ENCODE measurements at places on chromosomes 2 and 18.

DNA sequence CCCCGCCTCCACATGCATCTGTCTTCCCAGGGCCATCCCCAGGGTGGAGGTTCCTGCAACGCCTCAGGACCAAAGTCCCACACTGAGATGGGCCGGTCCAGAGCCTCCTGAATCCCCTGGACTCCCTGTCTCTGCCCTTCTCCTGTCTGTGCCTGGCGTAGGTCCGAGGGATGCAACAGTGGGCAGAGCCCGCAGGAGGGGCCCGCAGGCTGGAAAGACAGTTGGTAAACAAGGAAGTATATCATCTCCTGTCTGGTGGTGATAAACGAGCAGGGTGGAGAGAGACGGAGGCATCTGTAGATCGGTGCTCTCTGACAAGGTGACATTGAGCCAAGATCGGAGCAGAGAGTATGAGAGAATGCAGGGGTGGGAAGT, 72.6 kb upstream of the RAB6C start:
- DNase-seq: no peak

- DNase-seq: no peak
Observed at GRCh38 chr2:68828887-68829708, 42.1 kb downstream of the BMP10 start.

DNA sequence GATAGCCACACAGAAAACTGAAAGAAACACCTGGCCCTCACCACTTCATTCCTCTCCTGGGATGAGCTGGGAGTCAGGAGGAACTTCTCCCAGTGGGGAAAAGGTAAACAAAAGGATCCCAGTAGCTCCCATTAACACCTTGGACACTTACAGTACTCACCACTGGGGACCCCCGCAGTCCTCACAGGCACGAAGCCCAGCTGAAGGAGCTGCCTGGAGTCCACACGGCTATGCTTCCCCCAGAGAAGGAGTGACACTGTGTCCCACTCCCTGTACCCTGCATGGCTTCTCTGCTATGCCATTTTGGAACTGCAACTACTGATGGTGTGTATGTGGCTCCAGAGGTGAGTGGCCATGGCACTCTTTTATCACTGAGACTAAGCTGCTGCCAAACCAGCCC, 1565.1 kb downstream of the LRP1B start:
- DNase-seq: no peak

GRCh38 chr2:153077311-153077710, 358.9 kb downstream of the ARL6IP6 start:
- no peak for DNase-seq

GRCh38 chr2:111657351-111657975, 226.5 kb downstream of the ANAPC1 start:
- no peak for DNase-seq

DNA sequence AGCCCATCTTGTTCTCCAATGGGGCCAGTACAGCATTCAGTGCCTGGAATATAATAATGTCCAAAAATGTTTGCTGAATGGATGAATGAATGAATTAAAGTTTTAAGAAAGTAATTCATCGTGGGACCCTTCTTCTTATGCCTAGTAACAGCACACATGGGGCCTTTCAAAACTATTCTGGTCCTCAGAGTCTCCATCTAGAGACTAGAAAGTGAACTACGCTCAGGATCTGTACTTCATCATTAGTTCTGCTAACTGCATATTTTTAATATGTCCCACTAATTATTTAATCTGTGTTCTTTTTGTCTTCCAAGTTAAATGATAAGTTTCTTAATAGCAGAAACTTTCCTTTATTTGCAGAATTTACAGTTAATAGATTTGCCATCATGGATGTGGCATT, 172.5 kb downstream of the SMAD2 start:
- DNase-seq: no peak

DNA sequence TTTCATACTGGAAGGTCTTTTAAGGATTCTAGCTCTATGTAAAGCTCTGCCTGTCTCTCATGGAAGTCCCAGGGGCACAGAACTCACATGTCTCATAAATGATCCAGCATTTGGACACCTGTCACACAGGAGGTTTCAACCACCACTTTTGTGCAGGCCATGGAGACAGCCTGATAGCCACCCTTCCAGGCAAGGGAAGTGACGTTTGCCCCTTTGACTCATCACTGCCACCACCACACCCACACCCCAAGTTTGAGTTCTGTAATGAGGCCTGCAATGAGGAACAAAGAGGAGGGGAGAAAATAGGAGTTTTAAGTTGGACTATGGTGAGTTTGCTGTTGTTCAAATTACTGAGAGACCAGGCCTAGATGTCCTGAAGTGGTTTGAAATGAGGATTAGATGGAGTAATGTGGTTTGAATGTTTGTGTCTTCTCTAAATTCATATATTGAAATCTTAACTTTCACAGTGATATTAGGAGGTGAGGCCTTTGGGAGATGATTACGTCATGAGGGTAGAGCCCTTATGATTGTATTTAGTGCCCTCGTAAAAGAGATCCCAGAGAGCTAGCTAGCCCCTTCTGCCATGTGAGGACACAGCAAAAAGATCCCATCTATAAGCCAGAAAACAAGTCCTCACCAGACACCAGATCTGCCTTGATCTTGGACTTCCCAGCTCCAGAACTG, 175.3 kb upstream of the EPHA4 start:
- DNase-seq: no peak

- DNase-seq: no peak
Observed at GRCh38 chr2:128026448-128027277, 1.2 kb downstream of the SAP130 start.

DNA sequence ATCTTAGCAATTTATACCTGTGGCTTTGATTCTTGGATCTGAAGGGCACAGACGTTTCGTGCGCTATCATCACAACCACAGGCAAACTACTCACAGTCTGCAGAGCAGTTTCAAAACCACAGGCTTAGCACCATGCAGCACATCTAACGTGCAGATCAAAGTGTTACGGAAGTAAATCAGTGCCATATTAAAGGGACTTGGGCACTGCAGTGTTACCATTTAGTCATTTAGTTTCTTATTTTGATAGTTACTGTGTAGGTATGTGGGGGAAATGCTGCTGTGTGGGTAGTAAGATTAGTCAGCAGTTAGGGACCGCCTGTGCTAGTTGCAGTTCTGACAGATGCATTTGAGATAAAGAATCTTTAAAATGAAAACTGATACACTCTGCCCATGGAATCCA, 384.0 kb downstream of the NBAS start:
- DNase-seq: no peak

- DNase-seq: no peak
Observed at GRCh38 chr2:33730193-33730592, 131.1 kb upstream of the FAM98A start.

DNA sequence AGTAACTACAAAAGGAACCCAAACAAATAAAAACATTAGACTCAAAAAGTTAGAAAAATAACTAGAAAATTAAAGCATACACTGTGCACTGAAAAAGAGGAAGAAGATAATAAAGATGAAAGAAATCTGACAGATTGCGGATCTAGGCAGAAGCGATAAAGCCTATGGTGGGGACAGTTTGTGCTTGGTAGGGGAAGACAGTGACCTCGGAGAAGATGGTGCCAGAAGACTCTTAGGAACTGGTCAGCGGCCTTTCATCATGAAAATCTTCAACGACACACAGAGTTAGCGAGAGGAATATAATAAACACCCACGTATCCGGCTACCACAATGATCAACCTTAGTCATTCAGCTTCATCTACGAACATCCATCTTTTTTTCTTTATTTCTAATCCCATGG, 180.5 kb downstream of the HDAC4 start:
- DNase-seq: no peak

DNA sequence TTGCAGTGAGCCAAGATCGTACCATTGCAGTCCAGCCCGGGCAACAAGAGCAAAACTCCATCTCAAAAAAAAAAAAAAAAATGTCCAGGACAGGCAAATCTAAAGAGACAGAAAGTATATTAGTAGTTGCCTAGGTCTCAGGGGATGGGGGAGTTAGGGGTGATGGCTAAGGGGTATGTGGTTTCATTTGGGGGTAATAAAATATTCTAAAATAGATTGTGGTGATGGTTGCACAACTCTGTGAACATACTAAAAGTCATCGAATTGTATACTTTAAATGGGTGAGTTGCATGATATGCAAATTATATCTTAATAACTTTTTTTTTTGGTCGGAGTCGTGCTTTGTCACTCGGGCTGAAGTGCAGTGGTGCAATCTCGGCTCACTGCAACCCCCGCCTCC, 34.2 kb upstream of the ACTR2 start:
- DNase-seq: no peak

- DNase-seq: no peak
Observed at GRCh38 chr2:234770031-234770506, 181.7 kb upstream of the SH3BP4 start.

- no peak for DNase-seq
Observed at GRCh38 chr2:188993247-188993646, 19.1 kb downstream of the COL3A1 start.

DNA sequence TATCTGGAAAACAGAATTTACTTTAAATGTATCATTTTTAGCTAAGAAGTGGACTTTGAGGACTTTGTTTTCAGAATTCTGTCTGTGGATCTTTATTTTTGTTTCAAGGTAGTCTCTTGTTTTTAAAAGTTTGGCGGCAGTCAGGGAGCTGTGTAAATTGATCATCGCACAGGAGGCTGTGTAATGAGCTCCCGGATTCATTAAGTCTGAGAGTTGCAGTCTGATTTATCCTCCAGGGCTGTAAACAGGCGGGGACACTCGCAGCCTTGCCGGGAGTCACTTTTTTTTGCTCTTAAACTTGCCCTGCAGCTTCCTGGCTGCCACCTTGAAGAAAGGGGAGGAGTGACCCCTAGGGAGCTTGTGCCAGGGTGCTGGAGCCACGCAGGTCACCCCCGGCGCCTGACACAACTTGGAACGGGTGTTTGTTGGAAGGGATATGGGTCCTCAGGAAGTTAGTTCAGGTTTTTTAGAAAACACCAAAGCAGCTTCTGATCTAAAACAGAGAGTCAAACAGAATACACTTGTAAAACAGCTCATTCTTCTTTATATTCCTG, 76.2 kb downstream of the DCDC2C start:
- no peak for DNase-seq

- DNase-seq: no peak
Observed at GRCh38 chr2:127674241-127675209, 805 bp downstream of the LIMS2 start.
